ENCODE measurements at places on chromosomes 13 and 19. TPM values are rescaled to one million over a fixed set of nuclear protein-coding genes. Genes with fewer than 3 reads are reported as not detected.

GRCh38 chr13:35843272-35843671 lies 287.9 kb downstream of the DCLK1 start:
- no peak for DNase-seq

GRCh38 chr13:30545320-30545719 lies 72.4 kb upstream of the USPL1 start:
- DNase-seq, result no peak

GRCh38 chr13:107883561-107884175 lies 331.7 kb downstream of the LIG4 start:
- no peak for DNase-seq

- DNase-seq, result no peak
Measured at GRCh38 chr19:50477751-50478515, 1.3 kb upstream of the GARIN5A start.

DNA sequence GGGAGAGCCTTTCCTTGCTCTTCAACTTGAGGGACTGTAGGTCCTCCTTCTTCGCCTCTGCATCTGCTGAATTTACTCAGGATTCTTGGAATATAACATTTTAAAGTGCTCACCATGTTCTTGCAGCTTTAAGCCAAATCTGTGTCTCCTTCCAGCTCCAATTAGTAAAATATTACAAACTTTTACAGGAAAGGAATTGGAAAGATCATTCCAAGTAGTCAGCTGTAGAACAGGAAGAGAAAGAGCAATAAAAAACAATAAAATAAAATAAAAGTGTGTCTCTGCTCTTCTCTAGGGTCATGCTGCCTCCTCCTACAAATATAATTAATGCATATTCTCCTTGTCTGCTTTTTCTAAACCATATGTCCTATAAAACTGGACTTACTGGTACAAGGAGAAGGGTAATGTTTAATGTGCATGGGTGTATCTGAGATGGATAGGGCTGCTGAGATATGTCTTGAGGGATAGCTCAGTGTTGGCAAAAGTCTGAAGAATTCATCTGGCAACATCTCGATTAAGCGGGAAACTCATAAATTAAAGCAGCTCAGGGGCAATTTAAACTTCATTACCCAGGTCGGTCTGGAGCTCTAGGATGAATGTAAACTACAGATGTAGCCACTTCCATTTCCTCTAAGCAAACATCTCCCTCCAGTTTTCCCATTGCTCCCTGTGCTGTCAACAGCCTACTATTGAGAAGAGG lies 25.0 kb downstream of the ENOX1 start:
- DNase-seq, result no peak

DNA sequence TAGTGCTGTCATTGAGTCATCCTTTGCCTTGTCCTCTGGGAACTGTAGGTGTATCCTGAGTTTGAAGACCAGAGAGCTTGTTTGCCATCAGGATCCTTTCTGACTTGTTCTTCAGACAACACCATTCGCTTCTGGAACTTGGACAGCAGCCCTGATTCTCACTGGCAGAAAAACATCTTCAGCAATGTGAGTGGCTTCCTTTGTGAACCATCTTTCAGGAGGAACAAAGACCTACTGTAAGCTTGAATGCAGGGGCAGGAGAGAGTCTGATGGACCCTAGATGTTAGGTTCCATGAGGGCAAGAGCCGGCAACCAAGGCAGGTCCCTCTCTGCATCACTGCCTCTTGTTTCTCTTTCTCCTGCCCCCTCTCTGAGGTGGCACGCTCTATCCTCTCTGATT lies 26.7 kb downstream of the WDR62 start:
- peak; percentile 43 for DNase-seq

- no peak for DNase-seq
Measured at GRCh38 chr13:21986602-21987001, 315.7 kb downstream of the FGF9 start.

Gene TNNT1
- total RNA-seq, result 53.4 TPM

Gene PARP4
- 37.9 TPM for total RNA-seq

Gene TEAD2
- 17.4 TPM for total RNA-seq

Gene RTBDN
- 0.21 TPM for total RNA-seq

All from SK-MEL-5 (cell line).